ENCODE measurements at places on chromosomes 12 and 14.

- no peak for DNase-seq
Observed at GRCh38 chr12:66910366-66910974, 231.6 kb upstream of the GRIP1 start.

DNA sequence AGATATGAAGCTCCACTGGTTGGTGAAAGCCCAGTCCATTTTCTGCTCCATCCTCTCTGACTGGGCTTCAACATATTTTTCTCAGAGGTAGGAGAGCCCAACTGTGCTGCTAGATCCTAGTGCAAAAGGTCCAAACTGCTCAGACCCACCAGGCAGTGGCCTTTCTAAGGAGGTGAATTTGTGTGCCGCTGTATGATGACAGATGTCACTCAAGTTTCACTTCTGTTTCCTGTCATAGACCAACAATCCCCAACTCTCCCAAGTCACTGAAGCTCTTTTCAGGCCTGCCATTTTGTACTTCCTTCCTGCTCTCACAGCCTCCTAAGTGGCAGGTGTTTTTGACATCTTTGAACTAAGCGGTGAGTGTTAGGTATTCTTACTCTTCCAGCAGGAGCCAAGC lies 16.4 kb upstream of the RNASE4 start:
- DNase-seq, result no peak

DNA sequence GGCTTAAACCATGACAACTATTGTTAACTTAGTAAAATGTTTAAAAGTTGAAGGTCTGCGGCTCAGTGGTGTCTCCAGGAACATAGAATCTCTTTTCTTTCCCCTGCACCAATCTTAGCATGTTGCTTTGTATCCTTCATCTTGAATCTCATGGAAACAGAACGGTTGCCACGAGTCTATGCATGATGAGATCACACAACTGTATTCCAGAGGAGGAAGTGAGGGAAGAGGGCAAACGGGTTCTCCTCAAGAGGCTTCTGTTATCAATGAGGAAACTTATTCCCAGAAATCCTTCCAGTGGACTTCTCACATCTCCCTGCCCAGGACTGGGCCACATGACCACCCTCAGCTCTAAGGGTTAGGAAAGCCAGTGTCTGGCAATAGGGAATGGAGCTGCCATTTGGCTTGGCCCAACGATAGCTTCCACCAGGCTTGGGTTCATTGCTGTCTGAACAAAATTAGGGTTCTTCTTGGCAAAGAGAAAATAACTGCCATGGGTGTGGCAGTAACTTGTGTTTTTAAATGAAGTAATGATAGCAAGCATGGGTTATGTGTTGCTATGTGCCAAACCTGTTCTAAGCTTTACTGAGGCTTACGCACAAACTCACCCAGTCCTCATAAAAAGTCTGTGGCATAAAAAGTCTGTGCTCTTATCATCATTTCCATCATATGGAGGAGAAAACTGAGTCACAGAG lies 17.4 kb downstream of the PLXNC1 start:
- DNase-seq, result no peak

DNA sequence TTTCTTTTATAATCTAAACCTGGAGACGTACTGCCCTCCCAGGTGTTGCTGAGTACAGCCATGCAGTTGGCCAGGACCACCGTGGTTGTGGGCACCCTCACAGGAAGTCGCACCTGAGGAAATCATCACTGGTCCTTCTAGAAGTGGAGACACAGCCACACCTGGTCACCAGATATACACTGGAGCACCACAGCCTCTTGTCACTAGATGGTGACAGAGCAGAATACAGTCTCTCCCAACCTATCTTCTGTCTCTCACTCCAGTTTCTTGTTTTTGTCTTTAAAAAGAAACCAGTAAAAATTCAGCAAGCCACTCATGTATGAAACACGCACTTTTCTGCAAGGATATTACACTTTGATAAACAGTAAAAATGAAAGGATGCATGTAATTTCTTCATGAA lies 43.1 kb upstream of the GPHB5 start:
- DNase-seq, result no peak

DNA sequence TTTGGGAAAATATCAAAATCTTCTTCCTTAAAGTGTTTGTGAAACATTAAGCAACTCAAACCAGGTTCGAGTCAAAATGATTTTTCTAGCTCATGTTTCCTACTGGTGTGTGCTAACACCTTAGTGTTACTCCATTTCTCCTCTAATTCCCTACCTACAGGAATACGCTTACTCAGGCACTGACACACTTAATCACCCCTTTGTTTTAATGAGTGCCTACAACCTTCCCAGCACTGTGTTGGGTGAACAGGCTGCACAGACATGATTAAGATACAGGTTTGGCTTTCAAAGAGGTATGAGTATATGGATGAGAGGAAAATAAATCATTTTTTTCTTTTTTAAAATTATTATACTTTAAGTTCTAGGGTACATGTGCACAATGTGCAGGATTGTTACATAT lies 15.6 kb upstream of the PZP start:
- DNase-seq, result no peak

GRCh38 chr12:123942238-123942653 lies 30.4 kb downstream of the CCDC92 start:
- no peak for DNase-seq

DNA sequence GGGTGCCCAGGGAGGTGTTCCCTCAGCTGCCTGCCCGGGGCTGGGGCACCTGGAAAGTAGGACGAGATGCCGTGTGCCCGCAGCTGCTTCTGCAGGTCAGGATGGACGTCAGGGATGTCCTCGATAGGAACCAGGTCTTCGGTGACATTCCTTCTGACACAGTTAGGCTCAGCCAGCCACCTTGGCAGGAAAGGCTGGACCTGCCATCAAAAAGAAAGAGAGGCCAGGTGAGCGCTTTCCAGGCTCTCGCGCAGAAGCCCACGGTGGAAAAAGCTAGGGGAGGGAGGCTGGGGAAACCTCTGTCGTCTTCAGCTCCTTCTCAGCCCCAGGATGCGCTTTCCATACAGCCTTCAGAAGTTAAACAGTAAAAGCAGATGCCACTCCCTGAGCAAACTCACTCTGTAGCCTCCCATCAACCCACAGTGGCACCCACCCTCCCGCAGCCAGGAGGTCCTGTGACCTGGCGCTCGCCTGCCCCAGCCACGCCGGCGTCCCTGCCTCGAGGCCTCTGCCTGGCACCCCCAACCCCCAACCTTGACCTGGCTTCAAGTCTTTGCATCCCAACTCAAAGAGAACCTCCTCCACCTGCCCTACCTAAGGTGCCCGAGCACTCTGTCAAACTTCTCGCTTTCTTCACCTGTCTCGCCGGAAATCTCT lies 1.3 kb downstream of the DDX51 start:
- no peak for DNase-seq

GRCh38 chr12:88856201-88856600 lies 275.9 kb upstream of the KITLG start:
- no peak for DNase-seq

GRCh38 chr12:31029468-31029867 lies 44.2 kb upstream of the DDX11 start:
- DNase-seq, result no peak

GRCh38 chr12:14701809-14702568 lies 5.6 kb upstream of the GUCY2C start:
- no peak for DNase-seq

GRCh38 chr14:96216627-96217026 lies 12.0 kb downstream of the BDKRB2 start:
- no peak for DNase-seq

DNA sequence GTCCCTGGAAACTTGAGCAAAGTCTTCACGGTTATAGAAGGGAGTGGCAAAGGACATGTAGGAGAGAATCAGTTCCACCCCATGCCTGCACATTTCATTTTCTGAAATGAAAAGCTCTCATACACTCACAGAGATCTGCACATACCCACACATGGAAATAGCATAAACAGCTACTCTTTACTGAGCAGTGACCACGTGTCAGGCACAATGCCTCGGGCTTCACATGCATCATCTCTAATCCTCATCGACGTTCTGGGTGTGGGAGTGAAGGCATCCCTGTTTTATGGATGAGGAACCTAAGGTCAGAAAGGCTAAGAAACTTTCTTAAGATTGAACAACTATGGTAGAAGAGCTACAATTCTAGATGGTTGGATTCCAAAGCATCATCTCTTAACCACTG lies 198.8 kb downstream of the DAD1 start:
- DNase-seq, result no peak

GRCh38 chr12:29676676-29677075 lies 107.1 kb downstream of the TMTC1 start:
- DNase-seq, result no peak

GRCh38 chr12:93706387-93706786 lies 29.2 kb downstream of the CRADD start:
- DNase-seq, result no peak

DNA sequence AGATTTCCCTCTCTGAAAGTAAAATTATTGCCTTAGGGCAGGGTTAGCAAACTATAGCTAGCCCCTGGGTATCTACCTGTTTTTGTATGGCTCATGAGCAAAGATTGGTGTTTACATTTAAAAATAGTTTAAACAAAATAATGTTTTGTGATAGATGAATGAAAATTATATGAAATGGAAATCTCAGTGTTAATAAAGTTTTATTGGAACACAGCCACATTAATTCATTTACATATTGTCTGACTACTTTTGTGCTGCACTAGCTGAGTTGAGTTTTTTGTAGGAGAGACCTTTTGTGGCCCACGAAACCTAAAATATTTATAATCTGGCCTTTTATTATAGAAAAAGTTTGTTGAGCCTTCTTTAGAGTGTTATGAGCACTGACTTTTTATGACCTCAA lies 48.5 kb downstream of the ADIPOR2 start:
- DNase-seq, result no peak

DNA sequence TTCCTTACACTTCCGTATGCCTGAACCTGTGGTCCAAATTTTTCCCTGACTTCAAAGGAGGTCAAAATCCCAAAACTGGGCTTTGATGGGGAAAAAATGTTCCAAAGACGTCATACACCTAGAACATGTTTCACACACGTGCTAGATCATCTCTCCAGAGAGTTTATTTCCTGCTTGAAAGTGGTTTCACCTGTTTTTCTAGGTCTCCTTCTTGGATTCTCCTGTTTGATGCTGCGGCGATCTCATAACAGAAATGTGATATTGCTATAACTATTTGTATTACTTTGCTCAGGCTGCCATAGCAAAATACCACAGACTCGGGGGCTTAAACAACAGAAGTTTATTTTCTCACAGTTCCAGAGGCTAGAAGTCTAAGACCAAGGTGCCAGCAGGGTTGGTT lies 19.7 kb upstream of the TMCC3 start:
- DNase-seq, result no peak

GRCh38 chr12:100553936-100554335 lies 19.5 kb upstream of the GAS2L3 start:
- no peak for DNase-seq

GRCh38 chr12:128382946-128383345 lies 116.0 kb downstream of the TMEM132C start:
- no peak for DNase-seq

DNA sequence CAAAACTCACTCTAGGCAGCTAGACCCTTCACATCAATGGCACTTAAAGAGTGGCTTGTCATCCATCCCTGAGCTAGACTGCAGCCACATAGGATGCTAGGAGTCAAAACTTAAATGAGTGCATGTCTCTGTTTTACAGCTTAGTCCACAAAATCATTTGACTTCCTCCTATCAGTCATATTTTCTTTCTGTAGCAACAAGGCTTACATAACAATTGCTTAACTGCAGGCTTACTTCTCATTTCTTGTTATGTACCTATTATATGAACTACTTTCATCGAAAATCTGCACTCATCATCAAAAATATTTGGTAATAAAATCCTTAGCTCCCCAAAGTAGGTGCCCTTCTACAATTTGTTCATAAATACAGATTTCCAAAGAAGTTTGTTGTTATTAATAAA lies 30.1 kb downstream of the CLEC1A start:
- peak; percentile 43 for DNase-seq

- no peak for DNase-seq
Observed at GRCh38 chr12:76860256-76860655, 18.6 kb downstream of the CSRP2 start.

Measured in kidney capillary endothelial cell (primary cell).